Osteoblast (primary cell): ENCODE measurements at places on chromosomes 4 and X. TPM values are rescaled to one million over a fixed set of nuclear protein-coding genes. Genes with fewer than 3 reads are reported as not detected.

DNA sequence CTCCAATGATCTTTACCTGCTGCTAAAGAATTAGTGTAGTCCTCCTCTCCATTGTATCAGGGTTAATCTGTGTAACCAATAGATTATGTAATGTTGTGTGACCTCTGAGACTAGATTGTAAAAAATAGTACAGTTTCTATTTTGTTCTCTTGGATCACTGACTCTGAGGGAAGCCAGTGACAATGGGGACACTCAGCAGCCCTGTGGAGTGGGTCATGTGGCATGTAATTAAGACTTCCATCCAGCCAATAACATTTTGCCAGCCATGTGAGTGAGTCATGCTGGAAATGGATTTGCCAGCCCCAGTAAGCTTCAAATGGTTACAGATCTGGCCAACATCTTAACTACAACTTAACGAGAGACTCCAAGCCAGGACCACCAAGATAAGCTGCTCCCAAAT, 332.3 kb downstream of the PTTG2 start:
- no peak for DNase-seq

GRCh38 chrX:111662292-111662691, 18.7 kb upstream of the ALG13 start:
- peak; percentile 52 for DNase-seq

DNA sequence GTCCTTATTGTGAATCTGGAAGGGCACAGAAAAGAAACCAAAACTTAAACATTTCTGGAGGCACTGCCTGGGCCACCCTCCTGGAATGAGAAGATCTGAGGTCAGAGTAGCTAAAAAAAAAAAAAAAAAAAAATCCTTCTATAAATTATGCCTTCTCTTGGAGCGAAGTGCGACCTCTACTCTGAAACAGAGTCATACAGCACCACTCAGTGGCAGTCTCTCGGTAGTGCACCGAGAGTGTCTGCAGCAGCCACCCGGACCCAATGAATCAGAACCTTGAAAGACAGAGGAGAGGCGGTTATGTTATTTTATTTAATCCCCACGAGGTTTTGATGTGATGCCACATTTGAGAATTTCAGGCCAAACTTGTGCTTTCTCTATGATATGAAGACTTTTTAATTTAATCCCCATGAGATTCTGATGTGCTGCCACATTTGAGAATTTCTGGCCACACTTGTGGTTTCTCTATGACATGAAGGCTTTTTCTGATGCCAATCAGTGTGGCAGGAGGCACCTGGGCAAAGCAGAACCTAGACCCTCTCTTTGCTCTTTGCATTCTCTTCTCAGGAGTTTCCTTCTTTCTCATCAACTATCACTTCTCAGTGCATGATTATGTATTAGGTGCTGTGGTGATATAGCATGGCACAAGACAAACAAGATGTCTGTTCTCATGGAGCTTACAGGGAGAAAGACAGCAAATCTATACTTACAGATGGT, 5.6 kb upstream of the CT47C1 start:
- DNase-seq: peak; percentile 75

Gene TMEM150C
- 3.3 and 7.1 TPM in 2 replicates for total RNA-seq

Gene TKTL1
- total RNA-seq: not detected in 2 replicates

Gene ANKRD50
- total RNA-seq: 27.5 and 31.8 TPM in 2 replicates

DNA sequence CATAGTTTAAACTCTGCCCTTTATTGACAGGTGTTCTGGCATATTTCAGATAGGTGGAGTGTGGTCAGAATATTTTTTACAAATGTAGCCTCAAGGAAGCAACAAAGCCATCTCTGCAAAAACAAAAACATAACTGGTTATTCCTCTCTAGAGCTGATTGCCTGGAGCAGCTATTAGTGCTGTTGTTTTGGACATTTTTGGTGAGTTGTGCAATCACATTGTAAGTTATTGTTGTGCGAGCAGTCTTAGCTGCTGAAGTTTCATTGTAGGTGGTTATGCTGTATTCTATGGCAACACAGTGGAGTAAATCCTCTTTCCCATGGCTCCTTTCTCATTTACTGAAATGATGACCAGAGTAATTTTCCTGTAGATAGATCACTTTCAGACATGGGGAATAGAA, 1413.0 kb downstream of the PCDH7 start:
- DNase-seq: no peak

GRCh38 chrX:63434665-63435064, 83.5 kb upstream of the SPIN4 start:
- DNase-seq: no peak

Gene DCAF4L1
- under 0.01 TPM in 2 replicates for total RNA-seq

Gene TKTL2
- total RNA-seq: not detected in 2 replicates
